ENCODE measurements at places on chromosomes 1 and 21.

- DNase-seq: peak; percentile 23
Measured at GRCh38 chr1:29677028-29678024, 441.0 kb downstream of the PTPRU start.

- DNase-seq: no peak
Measured at GRCh38 chr1:154813846-154814505, 56.1 kb downstream of the KCNN3 start.

DNA sequence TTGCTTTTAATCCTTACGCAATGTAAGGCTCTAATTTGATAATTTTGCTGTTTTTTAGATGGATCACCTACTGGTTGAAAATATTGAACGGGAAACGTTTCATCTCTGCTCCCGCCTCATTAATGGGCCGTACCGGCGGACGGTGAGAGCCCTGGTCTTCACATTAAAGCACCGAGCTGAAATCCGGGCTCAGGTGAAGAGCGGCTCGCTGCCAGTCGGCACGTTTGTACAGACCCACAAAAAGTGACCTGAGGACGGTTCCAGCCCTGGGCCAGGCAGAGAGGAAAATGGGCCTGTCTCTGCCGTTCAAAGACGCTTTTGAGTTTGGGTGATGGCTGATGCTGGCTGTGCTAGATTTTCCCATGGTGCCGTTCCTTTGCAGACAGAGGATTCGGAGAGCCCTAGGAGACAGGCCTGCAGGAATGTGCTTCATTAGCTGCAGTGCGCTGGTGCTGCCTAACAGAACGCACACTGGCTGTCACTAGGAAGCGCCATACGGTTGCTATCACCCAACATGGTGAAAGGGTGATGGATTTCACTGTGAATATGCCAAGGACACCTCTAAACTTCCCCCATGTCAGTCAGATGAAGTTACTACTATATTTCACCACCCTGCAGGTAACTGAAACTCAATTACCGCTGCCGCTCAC lies 42.9 kb downstream of the TCEANC2 start:
- DNase-seq: no peak

DNA sequence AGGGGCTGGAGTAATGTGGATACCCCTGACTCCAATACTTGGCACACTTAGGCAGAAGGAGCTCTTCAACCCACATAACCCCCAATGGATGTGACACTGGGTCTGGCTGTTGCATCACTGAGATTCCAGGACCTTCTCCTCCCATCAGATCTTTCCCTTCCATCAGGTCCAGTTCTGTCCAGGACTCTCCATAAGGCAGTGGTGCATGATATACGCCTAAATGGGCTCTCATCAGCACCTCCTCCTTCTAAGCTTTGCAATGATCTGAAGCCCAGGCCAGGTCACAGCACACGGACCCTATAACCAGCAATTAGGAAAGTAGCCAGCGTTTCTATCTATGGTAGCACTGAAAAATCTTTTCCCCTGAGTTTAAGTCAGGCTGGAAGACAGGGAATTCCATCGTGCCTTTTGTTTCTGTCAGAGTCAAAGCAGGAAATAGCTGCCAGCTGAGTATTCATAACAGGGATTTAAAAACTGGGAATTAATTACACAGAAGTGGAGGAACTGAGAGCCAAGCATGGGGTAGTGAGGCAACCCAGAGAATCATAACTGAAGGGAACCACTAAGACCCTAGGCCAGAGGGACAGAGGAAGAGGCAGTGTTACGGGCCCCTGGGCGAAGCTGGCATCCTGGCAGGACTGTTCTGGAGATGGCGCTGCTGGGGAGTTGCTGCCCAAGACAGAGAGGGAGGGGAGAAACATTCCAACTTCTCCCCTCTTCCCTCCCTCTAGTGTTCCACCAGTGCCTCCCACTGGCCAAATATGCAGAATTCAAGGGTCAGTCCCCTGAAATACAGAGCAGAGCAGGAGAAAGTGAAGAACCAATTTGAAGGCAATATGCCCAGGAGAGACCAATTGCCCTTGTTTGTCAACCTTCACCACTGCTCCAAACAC lies 37.5 kb upstream of the HOOK1 start:
- no peak for DNase-seq

- no peak for DNase-seq
Measured at GRCh38 chr1:39381839-39382238, 109.6 kb upstream of the BMP8A start.

DNA sequence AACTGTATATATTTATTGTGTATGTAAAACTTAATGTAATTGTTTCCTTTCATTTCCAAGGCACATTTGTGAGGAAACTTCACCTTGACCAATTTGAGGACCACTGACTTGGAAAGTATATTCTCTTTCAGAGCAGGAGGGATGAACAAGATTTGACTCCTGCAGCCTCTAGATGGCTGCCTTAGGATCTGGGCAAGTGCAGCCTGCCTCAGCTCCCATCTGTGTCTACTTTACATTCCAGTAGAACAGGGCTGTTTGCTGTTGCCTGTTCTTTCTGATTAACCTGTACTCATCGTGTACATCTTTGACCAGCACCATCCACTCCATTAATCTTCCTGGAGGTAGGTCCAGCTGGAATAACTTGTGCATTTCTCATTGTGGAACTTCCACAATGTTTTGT lies 312.8 kb downstream of the HLX start:
- DNase-seq: no peak

DNA sequence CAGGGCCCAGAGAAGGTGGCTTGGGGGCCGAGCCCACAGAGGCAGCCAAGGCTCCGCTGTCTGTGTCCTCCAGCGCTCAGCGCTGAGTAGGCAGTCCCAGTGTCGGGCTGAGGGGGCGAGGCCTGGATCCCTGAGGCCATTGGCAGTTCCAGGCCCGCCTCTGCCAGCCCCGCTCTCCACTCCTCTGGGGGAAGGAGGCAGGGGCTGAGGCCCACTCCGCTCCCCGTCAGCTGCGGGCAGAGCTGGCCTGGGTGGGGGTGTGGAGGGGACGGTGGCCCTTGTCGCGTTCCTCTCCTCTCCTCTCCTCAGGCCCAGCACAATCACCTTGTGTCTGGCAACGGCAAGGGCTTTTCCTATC lies 132.8 kb downstream of the CASZ1 start:
- DNase-seq: peak; percentile 83

GRCh38 chr1:8854240-8854639 lies 24.2 kb downstream of the ENO1 start:
- DNase-seq: no peak

DNA sequence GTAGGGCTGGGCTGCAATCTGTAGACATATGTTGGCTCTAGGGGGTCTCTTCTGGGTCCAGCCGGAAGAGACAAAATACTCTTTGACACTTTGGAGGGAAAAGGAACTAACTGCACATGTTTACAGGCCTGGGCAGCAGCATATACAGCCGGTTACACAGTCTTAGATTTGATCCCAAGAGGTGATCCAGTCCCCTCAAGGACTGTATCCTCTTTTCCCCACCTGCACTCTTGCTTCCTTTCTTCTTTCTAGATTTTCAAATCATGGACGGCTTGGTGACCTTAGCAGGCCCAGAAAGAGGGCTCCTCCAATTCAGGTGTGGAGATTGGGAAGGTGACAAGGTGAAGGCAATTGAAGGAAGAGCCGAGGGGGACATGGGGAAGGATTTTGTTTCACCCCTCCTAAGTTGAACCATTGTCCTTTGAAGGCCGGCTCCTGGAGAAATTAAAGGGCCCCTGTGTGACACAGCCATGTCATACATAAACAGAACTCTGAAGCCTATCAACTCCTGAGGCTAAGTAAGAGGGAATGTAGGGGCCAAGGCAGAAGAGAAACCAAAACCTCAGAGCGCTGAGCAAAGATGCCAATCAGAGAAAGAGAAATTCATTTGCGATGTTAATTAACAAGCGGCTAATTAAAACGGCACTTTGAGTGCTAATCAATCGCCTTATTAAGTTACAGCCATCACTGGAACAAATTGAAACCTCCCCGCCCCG lies 5.9 kb upstream of the BARHL2 start:
- no peak for DNase-seq

- DNase-seq: peak; percentile 74
Measured at GRCh38 chr1:21594935-21595897, 73.9 kb downstream of the RAP1GAP start.

DNA sequence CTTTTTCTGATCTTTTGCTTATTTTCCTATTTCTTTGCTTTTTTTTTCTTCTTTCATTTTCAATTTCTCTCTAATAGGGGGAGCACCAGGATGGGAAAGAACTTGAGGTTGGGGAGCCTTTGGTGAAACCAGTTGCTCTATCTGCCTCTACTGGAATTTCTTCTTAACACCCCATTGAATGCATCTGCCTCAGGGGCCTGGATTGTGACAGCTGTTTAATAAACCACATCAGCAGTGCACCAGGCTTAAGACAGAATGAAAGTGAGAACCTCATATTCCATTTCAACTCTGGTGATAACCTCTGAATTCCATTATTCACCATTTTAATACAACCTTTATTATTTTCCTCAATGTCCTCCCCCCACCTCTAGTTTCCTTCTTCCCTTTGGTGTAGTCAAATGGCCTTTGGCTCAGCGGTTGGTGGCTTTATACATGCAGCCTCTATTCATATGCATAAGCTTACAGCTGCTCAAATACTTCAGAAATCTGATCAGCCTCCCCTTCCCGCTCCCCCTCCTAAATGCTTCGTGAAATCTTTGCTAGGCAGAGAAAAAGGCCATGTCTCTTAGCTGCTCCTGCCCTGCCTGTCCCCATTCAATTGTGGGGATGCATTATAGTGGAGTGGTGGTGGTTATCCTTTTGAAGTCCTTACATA lies 537.3 kb upstream of the PLXNA2 start:
- no peak for DNase-seq

- no peak for DNase-seq
Measured at GRCh38 chr1:89810880-89811279, 10.0 kb upstream of the LRRC8D start.

GRCh38 chr1:197799271-197799670 lies 24.0 kb upstream of the DENND1B start:
- no peak for DNase-seq

- DNase-seq: no peak
Measured at GRCh38 chr1:87108228-87108627, 193.8 kb downstream of the HS2ST1 start.

GRCh38 chr1:95249916-95250315 lies 15.9 kb downstream of the RWDD3 start:
- DNase-seq: no peak

DNA sequence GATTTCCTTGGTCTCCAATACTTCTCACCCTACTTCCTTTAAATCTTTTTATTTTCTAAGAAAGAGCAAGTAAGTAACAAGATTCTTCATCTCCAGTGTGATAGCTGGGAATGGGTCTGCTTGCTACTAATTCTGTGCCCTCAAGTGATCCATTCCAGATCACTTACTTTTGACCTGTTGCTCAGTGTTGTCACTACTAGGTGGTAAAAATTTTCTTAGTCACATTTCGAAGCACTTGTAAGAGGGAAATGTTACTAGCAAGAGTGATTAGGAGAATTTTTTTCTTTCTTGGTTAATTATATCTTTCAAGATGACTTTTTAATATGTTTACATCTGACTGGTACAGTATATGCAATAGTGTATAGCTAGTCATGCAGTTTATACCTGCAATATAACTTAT lies 2.2 kb downstream of the UBAP2L start:
- DNase-seq: no peak

DNA sequence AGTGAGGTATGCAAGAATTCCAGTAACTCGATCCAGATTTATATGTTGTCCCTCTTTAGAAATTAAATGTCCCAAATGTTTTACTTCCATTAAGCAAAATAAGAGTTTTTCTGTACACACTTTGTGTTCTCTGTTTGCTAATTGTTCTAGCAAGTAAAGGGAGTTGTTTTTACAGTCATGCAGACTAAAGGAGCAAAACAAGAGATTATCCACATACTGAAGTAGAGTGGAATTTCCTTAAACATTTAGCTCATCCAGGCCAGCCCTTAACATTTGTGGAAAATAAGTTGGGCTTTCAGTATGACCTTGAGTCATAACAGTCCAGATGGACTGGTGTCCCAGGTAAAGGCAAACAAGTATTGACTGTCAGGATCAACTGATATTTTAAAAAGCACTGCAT lies 44.1 kb upstream of the TINAGL1 start:
- DNase-seq: no peak

DNA sequence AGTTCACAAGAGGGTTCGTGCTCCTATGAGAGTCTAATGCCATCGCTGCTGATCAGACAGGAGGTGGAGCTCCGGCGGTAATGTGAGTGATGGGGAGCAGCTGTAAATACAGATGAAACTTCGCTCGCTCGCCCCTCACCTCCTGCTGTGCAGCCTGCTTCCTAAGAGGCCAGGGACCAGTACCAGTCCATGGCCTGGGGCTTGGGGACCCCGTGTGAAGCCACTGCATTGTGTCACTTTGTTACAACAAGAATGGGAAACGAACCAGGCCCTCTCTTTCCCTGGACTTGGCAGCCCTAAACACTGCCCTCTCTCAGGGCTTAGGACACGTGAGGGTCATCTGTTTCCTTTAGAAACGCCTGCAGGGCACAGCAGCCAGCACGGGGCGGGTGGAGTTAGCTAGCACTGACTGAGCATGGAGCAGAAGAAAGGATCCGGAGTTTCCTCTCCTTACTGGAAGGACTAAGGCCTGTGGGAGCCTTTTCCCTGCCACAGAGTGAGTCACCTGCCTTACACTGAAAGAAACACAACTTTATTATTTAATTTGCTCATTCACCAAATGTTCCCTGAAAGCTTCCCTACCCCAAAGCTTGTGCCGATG lies 185.2 kb upstream of the TMEM51 start:
- DNase-seq: peak; percentile 70

DNA sequence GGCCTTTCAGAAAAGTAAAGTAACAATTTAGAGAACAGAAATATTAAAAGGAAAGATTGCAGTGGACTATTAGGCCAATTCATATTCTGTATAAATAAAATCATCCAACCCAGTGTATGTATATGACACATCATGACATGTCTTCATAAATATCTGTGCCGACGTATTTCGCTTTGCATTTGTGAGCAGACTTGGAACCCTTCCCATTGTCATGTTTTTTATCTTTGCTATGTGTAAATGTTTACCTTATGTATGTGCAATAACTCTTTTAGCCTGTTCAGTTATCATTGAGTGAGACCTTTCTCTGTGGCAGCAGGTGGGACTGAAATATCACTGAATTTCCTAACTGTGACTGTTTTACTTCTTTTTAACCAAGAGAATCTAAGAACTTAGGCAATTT lies 58.0 kb upstream of the FAM3B start:
- DNase-seq: no peak

GRCh38 chr1:65688215-65688566 lies 104.5 kb upstream of the PDE4B start:
- no peak for DNase-seq

GRCh38 chr21:19475525-19475924 lies 1071.9 kb upstream of the TMPRSS15 start:
- DNase-seq: no peak

GRCh38 chr1:101438359-101438758 lies 201.5 kb downstream of the S1PR1 start:
- DNase-seq: no peak

- DNase-seq: no peak
Measured at GRCh38 chr1:37726751-37727585, 34.7 kb downstream of the CDCA8 start.

DNA sequence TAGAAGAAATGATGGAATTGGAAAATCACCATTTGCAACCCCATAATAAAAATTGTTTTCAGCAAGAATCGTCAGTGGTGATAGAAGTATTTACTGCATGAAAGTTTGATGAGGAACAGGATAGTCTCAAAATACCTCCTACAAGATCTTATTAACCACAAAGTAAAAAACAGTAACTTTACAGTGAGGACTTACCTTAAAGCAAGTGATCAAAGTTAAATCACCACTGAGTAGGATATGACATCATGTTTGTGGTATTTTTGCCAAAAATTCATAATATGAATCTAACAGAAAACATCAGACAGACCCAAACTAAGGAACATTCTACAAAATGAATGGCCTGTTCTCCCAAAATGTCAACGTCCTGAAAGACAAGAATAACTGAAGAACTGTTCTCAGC lies 19.9 kb downstream of the ALDH9A1 start:
- DNase-seq: no peak

- DNase-seq: peak; percentile 69
Measured at GRCh38 chr1:2555634-2556276, 416 bp upstream of the TNFRSF14 start.
